ENCODE measurements at places on chromosomes 12 and 14.

DNA sequence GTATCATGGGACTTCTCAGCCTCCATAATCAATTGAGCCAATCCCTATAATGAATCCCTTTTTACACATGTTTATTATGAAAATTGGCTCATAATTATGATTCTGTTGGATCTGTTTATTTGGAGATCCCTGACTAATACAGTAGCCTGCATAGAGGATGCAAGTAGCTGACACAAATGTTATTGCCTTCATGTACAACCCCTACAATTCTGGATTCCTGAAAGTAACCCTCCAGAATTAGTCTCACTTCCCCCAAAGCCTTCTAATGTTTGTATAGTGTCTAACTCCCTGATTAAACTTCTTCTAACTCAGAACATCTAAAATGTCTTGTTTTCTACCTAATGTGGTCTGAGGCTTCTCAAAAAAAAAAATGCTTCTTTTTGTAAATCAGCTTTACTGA, 6.6 kb upstream of the SMIM10L1 start:
- no peak for DNase-seq

GRCh38 chr14:29735459-29735858, 192.2 kb downstream of the PRKD1 start:
- no peak for DNase-seq

GRCh38 chr14:72980863-72981262, 46.0 kb downstream of the ZFYVE1 start:
- DNase-seq: no peak

DNA sequence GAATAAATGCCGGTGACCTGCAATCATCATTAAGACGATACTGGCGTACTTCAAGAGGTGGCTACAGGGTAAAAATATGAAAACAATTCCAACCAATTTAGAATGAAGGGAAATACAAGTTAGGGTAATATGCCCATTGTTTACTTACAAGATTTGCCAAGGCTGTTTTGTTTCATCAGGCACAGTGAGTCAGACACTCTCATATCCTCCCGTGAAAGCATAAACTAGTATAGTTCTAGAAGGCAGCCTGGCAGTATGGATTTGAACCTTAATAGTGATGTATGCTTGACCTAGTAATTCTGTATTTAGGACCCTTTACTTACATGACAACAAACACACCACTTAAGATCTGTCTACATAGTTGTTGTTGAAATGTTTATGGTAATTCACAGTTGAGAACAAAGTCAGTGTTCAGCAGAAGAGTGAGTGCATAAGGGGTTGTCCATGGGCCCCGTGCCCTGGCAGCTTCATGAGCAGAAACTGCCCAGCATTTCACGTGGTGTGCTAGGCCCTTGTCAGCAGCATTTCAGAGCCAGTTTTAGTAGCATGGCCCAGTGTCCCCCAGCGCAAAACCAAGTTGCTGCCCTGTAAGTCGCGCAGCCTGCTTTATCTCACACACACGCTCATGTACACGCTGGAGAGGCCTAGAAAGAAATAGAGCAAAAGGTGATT, 80.8 kb downstream of the EP400 start:
- no peak for DNase-seq

DNA sequence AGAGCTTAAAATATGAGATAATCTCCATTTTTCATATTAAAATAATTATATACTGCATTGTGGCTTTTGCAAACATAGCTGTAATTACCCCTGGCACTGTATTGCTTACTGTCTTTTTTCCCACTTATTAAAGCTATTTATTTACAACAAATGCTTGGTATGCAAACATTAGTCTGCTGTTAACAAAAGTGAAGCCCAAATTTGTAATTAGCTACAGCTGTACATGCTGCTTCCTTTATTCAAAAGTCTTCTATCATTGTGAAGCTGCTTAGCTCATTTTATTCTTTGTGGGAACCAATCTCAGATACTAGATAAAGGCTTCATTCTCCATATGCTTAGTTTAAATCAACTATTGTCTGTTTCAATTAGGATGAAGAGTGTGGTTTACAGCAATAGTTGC, 425.8 kb upstream of the FOXG1 start:
- no peak for DNase-seq

DNA sequence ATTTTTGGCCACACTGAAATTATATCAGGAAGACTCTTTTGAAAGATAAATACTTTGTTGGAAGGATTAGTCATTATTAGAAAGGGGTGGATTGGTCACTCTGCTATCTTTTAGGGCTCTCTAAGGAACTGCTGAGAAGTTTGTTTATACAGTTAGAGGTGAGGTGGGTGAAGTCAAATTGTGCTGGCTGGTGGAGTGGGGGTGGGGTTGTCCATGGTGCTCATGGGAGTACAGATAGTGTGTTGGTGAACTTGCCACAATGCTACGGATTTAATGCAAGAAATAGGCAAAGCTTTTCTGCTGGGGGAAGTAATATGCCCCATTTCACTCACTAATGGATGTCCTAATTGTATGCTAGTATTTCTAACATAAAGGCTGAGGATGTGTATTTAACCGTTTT, 35.8 kb downstream of the SUSD6 start:
- DNase-seq: no peak

GRCh38 chr14:37985826-37986470, 221.8 kb upstream of the SSTR1 start:
- DNase-seq: peak; percentile 3

GRCh38 chr12:131409211-131409610, 301.7 kb upstream of the SFSWAP start:
- DNase-seq: no peak

DNA sequence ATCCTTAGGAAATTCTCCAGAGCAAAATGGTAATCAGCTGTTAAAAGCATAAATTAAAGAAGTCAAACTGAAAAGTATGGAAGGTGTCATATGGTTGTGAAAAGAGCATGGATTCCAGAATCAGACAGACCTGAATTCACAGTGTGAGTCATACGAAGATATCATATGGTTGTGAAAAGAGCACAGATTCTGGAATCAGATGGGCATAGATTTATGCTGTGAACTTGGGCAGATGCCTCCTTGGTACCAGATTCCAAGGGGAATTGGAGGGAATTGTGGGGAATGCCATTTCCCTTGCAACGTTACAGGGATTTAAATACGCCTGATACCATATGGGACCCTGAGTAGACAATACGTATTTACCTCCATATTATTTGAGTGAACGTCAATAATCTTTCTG, 183.7 kb downstream of the GALC start:
- DNase-seq: no peak

GRCh38 chr14:96727073-96727472, 70.1 kb upstream of the VRK1 start:
- no peak for DNase-seq

DNA sequence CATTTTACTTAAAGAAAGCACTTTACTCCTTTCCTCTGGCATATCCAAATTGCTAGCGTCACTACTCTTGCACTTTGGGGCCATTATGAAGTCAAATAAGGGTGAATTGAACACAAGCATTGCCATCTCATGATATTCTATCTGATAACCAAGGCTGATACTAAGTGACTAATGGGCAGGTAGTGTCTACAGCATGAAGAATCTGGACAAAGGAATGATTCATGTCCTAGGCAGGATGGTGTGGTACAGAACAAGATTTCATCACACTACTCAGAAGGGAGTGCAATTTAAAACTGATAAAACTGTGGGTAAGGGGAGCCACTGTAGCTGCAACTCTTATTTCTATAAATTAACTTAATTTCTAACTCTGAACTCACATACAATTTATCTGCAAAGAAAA, 7.7 kb upstream of the SLC6A15 start:
- no peak for DNase-seq

- no peak for DNase-seq
Observed at GRCh38 chr14:42804141-42804540, 1197.5 kb downstream of the LRFN5 start.

DNA sequence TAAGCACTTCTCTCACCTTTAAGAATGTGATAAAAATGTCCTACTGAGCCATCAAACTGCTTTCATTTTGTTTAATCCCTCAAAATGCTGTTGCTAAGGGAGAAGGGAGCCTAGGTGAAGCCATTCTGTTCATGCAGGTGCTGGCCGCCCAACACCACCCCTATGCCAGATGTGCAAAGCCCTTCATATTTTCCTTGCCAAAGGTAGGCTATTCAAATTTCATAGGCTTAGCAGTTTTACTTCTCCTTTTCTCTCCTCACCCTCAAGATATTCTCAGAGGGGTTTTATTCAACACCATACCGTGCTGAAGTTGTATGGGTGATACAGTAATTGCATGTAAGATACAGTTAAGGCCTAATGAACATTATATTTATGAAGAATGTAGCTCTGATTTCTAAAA, 461.7 kb downstream of the GXYLT1 start:
- no peak for DNase-seq

DNA sequence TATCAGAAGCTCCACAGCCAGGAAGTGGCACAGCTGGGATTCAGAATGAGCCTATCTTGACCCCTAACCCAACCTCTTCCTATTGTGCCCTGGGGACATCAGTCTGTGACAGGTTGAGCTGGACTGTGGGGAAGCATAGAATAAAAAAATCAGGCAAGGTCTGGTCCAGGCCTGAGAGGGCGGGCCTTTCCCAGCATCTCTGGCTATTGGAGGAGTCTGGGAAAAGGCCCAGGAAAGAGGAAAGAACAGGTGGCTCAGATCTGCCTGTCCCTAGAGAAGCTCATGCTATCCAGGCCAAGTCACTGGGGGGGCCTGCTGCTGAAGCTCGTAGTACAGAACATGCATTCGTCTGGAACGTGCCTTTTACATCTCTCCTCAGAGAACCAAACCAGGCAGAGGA, 100.5 kb downstream of the PPM1H start:
- DNase-seq: no peak

- DNase-seq: no peak
Observed at GRCh38 chr14:95502381-95502950, 14.0 kb downstream of the SYNE3 start.

GRCh38 chr12:4116251-4117111, 157.1 kb upstream of the CCND2 start:
- DNase-seq: peak; percentile 43

DNA sequence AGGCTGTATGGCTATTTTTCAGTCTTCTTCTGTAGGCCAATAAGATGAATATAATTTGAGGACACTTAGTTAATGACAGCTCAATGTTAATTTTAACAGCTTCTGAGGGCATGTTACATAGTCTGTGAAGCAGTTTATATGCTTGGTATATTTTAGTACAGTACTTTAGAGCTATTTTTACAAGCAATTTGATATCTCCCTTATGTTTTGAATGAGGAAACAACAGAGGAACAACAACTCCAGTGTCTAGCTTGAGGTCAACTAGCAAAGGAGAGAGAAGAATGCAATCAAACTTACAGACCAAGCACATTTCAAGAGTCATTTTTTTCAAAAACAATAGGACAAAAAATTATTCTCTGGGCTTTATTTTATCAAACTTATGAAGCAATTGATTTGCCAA, 469.1 kb upstream of the DCN start:
- DNase-seq: no peak

DNA sequence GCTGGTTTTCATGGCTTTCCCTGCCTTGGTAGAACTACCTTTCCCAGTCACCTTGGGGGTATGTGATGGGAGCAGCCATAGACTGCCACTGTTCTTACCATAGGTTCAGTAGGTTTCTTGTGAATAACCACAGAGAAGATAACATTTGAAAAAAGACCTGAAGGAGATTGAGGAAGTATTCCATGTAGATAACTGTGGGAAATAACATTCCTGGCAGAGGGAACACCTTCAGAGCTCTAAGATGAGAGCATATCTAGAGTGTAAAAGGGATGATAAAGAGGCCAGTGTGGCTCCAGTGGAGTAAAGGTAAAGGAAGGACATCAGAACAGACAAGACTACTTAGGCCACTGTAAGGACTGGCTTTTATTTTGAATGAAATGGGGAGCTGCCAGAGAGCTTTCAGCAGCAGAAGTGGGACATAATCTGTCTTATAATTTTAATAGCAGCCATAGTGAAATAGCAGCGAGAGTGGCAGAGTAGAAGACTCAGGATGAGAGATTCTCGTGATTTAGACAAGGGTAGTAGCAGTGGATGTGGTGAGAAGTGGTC, 82.6 kb upstream of the KCNH3 start:
- no peak for DNase-seq

GRCh38 chr12:66984962-66985361, 284.2 kb upstream of the CAND1 start:
- no peak for DNase-seq

DNA sequence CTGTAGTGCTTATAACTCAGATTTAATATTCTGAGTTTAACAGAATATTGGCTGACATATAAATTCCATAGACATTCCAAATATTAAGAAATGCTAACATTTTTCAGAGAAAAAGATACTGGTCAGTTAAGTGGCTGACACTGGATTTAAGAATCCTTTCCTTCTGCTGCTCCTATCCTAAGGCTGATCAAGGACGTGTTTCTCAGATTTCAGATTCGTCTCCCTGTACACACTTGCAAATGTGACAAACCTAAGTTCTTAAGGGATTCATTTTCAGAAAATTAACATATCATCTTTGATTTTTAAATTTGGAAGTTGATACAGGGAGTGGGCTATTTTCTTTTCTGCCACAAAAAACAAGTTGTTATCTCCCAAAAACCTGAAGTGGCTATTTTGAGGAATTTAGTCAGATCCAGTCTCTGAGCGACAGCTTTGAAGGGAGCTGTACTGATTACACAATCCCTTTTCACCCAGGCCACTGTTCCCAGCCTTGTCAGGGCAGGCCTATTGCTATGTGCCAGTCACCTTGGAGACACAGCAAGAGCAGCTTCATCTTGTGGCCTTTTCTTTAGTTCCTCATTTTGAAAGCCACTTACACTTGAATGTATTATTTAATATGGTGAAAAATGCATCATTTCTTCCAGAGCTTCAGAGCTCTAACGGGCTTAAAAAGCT, 370.6 kb downstream of the KCNH5 start:
- no peak for DNase-seq

DNA sequence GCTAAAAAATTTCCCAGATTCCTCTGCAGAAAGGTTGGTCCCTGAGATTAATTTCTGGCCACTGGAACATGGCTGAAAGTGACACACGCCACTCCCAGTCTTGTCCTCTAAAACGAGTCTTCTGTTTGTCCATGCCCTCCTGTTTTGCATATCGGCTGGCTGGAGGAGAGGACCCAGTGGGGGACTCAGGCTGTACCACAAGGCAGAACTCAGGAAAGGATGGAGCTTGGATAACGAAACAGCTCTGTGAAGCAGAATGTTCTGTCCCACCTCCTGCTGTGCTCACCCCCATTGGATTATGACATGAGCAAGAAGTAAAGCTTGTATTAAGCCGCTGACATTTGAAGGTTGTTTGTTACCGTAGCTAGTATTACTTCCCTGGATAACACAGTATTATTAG, 856.2 kb downstream of the BCL11B start:
- no peak for DNase-seq

GRCh38 chr14:100369019-100369418, 45.9 kb downstream of the SLC25A47 start:
- no peak for DNase-seq

GRCh38 chr12:39930101-39930500, 175.8 kb downstream of the SLC2A13 start:
- DNase-seq: no peak

GRCh38 chr12:88597365-88597764, 17.1 kb upstream of the KITLG start:
- DNase-seq: no peak

- no peak for DNase-seq
Observed at GRCh38 chr12:28851781-28852180, 297.3 kb upstream of the FAR2 start.

GRCh38 chr14:100828031-100828769, 2.3 kb downstream of the MEG3 start:
- no peak for DNase-seq
